Fibroblast of lung (primary cell): ENCODE measurements at places on chromosomes 7 and 10. TPM values are rescaled to one million over a fixed set of nuclear protein-coding genes. Genes with fewer than 3 reads are reported as not detected.
A peak's percentile ranks its signal among the peaks of the same experiment; 100 is the strongest.

ANLN gene
- polyA plus RNA-seq = 25.3 and 93.2 TPM in 2 replicates

IGFBP1 gene
- not detected in 2 replicates for polyA plus RNA-seq

NEBL gene
- 0.11 and 0.20 TPM in 2 replicates for polyA plus RNA-seq

SORCS1 gene
- 0.01 TPM in 2 replicates for polyA plus RNA-seq

PRKAR2B gene
- polyA plus RNA-seq = 6.5 and 9.5 TPM in 2 replicates

YKT6 gene
- polyA plus RNA-seq = 96.4 and 99.0 TPM in 2 replicates

MYOZ1 gene
- polyA plus RNA-seq = 0.12 TPM in 1 of 2 replicates, not detected in the other

ACTR3C gene
- polyA plus RNA-seq = 0.05 and 0.09 TPM in 2 replicates

DNA sequence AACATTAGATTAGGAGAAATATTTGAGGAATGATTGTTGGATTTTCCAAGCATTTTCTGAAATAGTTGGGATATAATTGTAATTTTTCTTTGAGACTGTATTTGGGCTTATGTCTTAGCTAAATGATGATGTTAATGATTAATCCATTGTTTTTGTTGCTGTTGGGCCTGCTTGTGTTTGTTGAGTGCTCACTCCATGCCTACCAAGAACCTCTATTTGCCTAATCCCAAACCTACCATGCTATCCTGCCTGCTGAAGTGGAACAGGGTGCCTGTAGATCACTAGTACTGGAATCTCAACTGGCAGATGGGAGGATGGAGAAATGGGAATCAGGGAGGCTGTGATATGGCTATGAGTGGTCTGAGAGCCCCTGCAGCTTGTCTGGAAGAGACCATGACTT lies 565.5 kb downstream of the SORCS3 start:
- no peak for DNase-seq

DNA sequence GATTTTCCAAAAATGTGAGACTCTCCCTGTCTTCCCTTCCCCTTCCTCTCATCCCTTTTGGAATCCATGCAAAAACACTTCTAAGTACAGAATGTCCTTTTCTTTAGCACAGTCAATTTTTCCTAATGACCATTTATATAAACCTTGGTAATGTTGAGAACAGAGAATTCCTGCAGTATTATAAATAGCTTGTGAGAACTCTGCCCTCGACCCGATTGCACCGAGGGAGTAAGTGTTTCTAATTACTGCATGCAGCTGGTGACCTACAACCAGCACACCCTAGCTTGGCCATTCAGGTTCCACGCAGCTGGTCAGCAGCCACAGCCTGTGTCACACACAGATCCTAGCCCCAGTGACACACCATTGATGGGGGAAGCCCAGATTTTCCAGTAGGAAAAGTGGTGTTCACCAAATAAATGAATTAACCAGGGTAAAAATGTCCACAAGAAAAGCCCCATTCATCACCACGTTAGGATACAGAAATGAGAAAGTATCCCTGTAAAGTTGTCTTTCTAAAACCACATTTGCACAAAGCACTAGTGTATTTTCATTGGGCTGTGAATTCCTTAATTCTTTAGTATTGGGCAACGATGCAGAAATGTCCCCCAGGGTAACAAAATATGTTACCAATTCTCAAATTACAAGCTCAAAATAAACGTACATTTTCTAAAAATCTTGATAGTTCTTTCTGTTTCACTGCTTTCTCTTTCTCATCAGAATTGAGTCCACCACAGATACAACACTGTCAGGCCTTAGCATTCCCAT lies 499.0 kb upstream of the KLF6 start:
- peak; percentile 99 for DNase-seq

DNA sequence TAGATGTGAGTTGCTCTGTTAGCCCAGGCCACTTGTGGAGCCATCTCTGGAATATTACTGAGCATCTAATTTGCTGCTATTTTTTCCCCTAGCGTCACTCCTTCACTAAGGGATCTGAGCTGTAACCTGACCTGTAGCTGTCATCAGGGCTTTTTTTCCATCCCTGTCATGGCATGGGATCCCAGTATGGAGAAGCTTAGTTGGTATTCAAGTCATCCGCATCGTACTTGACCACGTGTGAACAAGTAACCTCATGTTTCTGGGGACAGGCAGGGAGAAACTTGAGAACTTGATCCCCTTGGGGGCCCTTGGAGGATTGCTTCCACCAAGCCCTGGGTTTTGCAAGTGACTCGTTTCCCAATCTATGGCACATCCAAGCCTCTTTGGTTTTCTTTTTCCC lies 474.4 kb upstream of the GALNT17 start:
- no peak for DNase-seq

- DNase-seq = no peak
Measured at GRCh38 chr10:74690393-74690792, 136.0 kb upstream of the KAT6B start.

DNA sequence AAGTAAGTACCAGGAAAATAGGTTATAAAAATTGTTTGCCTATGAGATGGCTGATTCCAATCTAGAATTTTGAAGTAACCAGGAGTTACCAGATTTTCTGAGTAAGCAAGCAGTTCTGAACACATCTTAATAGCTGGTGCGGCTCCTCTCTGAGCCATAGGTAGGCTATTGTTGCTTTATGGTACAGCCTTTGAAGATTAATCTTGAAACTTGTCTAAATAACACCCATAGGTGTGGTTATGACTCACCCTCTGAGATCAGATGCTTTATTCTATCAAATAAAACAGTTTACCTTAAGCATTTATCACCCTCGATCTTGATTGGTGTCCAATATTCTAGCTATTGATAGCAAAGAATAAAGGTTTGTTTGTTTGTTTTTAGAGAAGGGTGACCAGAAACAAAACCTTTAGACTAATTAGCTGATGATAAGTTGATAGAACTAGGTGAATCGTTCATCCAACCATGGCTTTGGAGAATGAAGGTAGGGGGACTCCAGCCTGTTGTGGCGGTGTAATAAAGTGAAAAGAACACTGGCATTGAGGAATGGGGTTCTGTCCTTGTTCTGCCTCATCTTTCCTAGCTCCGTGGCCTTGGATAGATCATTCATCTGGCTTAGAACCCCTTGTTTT lies 72.2 kb downstream of the VTI1A start:
- DNase-seq = no peak

- DNase-seq = no peak
Measured at GRCh38 chr7:50674896-50675835, 107.5 kb downstream of the GRB10 start.

DNA sequence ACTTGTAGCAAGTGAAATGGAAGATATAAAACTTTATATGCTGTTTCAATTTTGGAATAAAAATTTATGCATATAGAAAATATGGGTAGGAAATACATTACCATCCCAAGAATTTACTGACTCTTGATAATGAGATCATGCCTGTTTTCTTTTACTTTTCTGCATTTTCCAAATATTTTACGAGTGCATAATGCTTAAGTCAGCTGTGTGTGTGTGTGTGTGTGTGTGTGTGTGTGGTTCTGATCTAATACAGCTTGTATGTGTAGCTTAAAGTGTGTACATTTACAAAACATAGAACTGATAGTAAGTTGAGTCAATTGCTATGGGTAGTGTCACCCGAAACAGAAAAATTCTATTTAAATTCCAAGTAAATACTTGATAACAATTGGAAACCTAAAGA lies 315.9 kb upstream of the LRRN3 start:
- peak; percentile 5 for DNase-seq

DNA sequence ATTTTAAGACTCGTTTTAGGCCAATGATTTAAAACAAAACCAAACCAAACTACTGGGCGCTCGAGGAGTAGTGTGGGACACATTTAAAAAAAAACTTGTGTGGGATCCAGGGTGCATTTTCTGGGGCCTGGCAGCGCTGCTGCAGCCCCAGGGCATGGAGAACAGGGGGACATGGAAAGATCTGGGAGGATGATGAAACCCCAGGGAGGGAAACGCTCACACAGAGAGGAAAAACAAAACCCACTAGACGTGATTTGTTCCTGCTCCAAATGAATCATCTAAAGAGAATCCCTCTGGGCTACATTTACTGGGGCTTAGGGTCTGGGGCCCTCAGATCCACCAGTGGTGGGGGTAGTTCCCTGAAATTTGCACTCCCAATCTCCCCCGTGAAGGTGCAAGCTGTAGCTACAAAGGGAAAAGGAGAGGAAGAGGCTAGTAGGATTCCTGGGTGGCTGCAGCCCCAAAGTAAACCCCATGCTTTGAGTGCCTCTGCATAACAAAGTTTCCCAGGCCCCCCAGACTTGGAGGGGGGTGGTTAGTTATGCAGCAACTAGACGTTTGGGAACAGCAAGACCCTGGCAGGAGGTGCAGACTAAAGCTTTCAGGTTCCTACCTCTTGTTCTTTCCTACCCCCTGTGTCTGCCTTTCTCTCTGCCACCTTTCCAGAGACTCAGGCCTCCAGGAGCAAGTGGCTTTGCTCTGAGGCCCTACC lies 14.5 kb upstream of the HOXA13 start:
- no peak for DNase-seq

GRCh38 chr7:149866139-149866778 lies 7.5 kb upstream of the ATP6V0E2 start:
- no peak for DNase-seq

- no peak for DNase-seq
Measured at GRCh38 chr7:117916309-117916708, 43.1 kb upstream of the CTTNBP2 start.

DNA sequence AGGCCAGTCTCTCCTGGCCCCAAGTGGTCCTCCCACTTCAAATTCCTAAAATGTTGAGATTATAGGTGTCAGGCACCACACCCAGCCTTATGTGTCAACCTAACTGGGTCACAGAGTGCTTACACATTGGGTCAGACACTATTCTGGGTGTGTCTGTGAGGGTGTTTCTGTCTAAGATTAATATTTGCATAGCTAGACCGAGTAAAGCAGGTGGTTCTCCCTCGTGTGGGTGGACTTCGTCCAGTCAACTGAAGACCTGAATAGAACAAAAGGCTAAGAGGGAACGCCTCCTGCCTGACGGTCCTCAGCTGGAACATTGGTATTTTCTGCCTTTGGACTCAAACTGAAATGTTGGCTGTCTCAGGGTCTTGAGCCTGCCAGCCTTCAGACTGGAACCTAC lies 11.5 kb downstream of the PPIF start:
- DNase-seq = no peak

GRCh38 chr10:992467-992866 lies 4.2 kb downstream of the GTPBP4 start:
- no peak for DNase-seq

DNA sequence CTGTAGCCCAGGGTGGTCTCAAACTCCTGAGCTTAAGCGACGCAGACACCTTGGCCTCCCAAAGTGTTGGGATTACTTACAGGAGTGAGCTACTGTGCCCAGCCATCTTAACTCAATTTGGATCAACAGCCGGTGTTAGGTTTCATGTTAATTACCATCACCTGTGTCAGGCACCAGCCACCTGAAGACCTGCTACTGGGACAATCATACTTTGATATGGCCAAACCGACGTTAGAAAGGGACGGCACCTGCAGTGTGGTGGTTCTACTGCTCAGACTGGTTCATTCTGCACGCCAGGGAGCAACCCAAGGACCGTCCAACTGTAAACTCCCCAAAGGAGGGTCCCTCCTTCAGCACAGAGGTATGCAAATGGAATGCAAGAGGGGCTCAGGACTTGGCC lies 74.2 kb upstream of the CYTH3 start:
- DNase-seq = no peak

GRCh38 chr7:151012031-151012692 lies 12.1 kb downstream of the ATG9B start:
- DNase-seq = peak; percentile 15

DNA sequence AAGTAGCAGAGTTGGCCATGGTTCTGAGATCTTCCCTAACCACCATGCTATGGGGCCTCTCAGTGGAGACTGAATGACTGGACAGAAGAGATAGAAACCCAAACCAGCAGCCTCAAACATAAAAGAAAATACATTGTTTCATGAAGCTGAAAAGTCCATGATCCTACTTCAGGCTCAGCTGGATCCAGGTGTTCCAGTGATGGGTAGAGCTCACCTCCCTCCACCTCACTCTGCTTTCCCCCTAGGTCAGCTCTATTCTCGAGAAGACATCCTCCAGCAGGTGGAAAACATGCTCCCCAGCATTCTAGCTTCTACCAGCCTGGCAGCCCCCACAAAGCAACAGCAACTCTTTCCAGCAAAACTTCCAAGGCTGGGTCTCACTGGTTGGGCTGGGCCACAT lies 132.1 kb downstream of the OAT start:
- DNase-seq = no peak

DNA sequence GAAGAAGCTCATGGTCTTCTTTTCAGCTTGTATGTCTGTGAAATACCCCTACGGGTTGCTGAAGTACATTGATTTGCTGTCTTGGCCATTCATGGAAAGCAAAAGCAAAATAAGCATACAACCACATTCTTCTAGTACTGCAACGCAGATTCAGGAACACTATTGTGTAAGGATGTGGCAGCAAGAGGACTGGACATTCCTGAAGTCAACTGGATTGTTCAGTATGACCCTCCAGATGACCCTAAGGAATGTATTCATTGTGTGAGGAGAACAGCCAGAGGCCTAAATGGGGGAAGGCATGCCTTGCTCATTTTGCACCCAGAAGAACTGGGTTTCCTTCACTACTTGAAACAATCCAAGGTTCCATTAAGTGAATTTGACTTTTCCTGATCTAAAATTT lies 133.4 kb upstream of the ANKRD1 start:
- DNase-seq = peak; percentile 32

DNA sequence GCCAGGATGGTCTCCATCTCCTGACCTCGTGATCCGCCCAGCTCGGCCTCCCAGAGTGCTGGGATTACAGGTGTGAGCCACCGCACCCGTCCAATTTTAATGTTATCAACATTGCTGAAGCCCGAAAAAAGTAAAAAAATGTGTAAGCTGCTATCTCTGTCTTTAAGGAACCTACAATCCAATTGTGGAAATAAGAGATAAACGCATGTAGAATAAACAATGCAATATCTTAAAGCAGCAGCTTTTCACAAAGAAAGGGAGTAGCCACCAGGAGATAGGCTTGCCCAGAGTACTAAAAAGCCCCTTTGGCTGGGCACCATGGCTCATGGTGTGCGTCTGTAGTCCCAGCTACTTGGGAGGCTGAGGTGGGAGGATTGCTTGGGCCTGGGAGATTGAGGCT lies 282.9 kb upstream of the LYZL1 start:
- no peak for DNase-seq

- peak; percentile 53 for DNase-seq
Measured at GRCh38 chr10:91597197-91597881, 35.5 kb downstream of the PPP1R3C start.

DNA sequence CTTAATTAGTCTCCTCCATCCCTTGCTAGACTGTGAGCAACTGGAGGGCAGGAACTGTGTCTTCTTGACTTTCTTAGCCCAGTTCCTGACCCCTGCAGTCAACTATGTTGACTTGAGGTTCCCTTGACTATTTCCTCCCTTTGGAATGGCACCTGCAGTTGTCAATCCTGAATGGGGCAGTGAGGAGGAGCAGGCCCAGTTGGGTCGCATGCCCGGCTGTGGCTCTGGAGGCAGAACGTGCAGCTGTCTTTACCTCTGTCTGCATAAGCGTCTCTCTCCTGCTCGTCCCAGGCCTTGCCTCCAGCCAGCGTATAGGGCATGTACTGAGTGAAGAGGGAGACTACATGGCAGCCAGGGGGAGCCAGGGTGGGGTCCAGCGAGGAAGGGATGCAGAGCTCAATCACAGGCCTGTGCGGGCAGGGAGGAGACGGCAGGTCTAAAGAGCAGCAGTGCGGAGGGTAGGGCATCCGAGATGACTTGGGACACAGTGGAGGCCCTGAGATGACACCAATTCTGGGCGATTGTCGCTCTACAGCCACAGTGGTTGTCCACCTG lies 26.8 kb downstream of the PYROXD2 start:
- DNase-seq = no peak

- peak; percentile 80 for DNase-seq
Measured at GRCh38 chr10:60434418-60435046, 44.9 kb upstream of the ANK3 start.

- DNase-seq = no peak
Measured at GRCh38 chr7:104035351-104035750, 45.9 kb upstream of the RELN start.
